Aortic smooth muscle cell (primary cell): ENCODE measurements at places on chromosomes 16 and 17. TPM values are rescaled to one million over a fixed set of nuclear protein-coding genes. Genes with fewer than 3 reads are reported as not detected.

Gene RANBP10
- total RNA-seq = 3.6 and 4.7 TPM in 2 replicates

Gene RSKR
- 5.3 and 6.5 TPM in 2 replicates for total RNA-seq

Gene CHST5
- total RNA-seq = 0.13 TPM in 1 of 2 replicates, not detected in the other

Gene DYNLRB2
- total RNA-seq = 0.56 TPM in 1 of 2 replicates, not detected in the other

Gene PSMD11
- total RNA-seq = 94.0 and 95.1 TPM in 2 replicates

Gene ZC3H7A
- total RNA-seq = 37.1 and 45.1 TPM in 2 replicates

Gene ITGAL
- total RNA-seq = under 0.01 TPM in 2 replicates

Gene NAGS
- total RNA-seq = 0.93 and 1.3 TPM in 2 replicates

Gene MT1G
- not detected in 2 replicates for total RNA-seq

Gene KRTAP3-2
- total RNA-seq = not detected in 2 replicates
